ENCODE measurements at places on chromosomes 11 and 22. TPM values are rescaled to one million over a fixed set of nuclear protein-coding genes. Genes with fewer than 3 reads are reported as not detected.
A peak's percentile ranks its signal among the peaks of the same experiment; 100 is the strongest.

Gene OR52E8
- not detected for total RNA-seq

Gene MCAM
- 11.0 TPM for total RNA-seq

Gene NTM
- 50.4 TPM for total RNA-seq

Gene KRTAP5-10
- total RNA-seq = 0.58 TPM

Gene ARHGAP42
- total RNA-seq = 7.4 TPM

Gene OR8D2
- total RNA-seq = not detected

Gene BTBD18
- not detected for total RNA-seq

Gene TRIM5
- 31.5 TPM for total RNA-seq

Gene ACO2
- total RNA-seq = 61.2 TPM

Gene TIGD3
- 0.29 TPM for total RNA-seq

DNA sequence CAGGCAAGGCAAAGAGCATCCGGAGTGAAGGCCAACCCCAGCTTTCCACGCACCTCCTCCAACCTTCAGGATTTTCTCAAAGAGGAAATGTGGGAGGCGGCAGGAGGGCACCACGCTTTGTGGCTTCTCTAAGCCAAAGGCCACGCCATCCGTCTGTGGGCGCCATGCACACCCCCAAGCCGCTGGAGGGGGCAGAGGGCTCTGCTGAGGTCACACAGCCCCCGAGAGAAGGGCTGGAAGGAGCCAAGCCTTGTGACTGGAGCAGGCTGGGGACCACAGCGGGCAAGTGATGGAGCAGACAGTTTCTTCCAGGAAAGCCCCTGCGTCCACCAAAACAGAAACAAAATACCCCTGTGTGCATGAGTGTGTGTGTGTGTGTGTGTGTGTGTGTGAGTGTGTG, 527.4 kb downstream of the BRD1 start:
- no peak for DNase-seq

GRCh38 chr22:44001521-44001920, 22.6 kb upstream of the PARVB start:
- DNase-seq = no peak

DNA sequence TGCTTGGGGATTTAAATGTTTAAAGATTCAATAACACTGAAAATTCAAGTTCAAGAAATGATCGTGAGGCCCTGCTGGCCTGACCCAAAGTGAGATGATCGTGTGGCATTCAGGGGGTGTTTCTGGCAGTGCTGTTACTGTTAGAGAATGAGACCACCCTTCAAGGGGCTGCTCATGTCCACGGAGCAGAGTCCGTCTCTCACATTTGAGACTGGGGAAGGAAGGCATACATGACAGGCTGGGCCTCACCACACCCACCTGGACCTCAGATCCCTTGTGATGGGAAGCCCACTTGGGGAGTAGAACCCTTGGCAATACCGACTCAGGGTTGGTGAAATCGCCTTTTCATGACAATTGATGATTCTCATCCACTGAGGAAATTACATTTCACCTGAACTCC, 16.1 kb upstream of the NRIP3 start:
- DNase-seq = no peak

GRCh38 chr22:46070803-46071450, 79.4 kb upstream of the PPARA start:
- DNase-seq = no peak

DNA sequence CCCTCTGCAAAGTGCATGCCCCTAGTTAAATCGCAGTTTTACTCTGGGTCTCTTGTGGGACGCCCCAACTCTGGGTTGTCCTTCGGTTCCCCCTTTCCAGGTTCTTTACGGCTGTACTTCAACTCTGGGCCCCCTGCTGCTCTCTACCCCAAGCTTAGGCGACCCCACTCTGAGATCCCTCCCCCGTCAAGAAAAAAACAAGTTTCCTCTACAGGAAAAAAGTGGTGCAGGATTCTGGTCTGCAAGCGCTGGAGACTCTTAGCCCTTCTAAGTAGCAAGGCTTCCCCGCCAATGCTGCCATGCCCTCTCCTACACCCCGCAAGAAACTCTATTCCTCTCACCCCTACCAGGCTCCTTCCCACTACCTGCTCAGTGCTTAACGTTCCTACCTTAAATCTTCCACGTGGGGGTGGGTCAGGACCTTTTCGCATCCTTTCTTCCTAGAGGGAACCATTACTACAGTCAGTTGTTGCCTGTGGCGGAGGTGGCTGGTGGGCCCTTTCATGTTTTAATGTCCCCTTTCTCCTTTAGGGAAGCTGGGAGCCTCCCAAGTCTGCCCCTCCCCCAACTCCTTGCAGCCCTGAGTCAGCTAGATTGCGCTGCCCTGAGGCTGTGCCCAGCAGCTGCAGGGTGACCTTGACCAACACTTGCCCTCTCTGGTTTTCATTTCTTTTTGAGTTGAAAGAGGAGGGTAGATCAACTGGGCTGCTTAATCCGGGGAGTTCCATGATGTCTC, 1.4 kb downstream of the NEFH start:
- DNase-seq = peak; percentile 78

DNA sequence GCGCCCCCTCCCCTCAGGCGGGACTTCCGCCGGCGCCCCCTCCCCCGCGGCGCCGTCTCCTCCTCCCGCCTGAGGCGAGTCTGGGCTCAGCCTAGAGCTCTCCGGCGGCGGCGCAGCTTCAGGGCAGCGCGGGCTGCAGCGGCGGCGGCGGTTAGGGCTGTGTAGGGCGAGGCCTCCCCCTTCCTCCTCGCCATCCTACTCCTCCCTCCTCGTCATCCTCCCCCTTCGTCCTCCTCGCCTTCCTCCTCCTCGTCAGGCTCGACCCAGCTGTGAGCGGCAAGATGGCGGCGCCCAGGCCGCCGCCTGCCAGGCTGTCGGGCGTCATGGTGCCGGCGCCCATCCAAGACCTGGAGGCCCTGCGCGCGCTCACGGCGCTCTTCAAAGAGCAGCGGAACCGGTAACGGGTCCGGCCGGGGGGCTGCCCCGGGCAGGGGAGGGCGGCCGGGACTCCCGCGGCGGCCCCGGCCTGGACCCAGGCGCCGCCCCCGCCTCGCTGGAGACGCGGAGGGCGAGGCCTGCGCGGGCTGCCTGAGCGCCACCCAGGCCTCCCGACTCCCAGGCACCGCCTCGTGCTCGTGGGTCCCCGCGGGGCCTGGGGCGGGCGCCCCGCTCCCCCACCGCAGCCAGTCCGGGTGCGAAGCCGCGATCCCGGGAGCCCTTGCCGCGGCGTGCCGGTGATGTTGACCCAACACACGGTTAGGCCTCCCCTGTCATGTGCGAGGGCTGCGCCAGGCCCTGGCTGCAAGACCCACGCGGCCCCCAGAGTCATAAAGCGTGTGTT, at the start of gene ATXN10:
Gene ATXN10 (plus strand): TSS at position 52 of the 781 bp plus-strand sequence. CDS start 230 bp downstream, at position 282.
- DNase-seq = peak; percentile 63

DNA sequence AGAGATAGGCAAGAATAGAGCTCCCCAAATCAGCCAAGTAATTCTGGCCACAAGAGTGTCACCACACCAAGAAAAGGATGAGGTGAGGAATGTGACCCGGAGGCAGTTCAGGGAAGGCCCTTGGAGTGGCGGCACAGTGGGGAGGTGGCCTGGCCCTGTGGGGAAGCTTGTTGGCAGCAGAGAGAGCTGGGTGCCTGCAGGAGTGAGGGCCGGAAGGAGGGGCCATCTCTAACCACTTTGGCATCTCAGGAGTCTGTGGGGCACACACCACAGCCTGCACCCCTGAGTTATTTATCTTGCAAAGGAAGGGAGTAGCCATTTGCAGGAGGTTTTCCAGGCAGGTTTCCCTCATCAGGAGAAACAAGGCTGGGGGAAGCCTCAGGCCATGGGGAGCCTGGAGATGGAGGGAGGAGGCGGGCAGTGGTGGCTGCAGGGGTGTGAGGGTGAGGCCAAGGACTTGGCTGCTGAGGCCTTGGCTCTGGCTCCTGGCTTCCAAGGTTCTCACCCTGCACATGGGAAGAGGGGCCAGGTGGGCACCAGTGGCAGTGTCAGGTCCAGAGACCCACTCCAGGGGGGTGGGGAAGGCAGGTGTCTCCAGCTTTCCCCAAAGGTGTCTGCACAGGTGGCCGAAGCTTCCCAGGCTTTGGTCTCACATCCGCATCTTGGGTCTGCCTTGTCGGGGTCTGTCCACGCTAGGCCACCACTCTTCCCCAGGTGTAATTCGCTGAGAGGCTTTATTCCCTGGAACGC, 370.2 kb downstream of the CTTN start:
- no peak for DNase-seq

GRCh38 chr11:119371778-119372182, 9.7 kb downstream of the USP2 start:
- peak; percentile 81 for DNase-seq

GRCh38 chr22:18121506-18121905, 10.9 kb downstream of the TUBA8 start:
- no peak for DNase-seq

DNA sequence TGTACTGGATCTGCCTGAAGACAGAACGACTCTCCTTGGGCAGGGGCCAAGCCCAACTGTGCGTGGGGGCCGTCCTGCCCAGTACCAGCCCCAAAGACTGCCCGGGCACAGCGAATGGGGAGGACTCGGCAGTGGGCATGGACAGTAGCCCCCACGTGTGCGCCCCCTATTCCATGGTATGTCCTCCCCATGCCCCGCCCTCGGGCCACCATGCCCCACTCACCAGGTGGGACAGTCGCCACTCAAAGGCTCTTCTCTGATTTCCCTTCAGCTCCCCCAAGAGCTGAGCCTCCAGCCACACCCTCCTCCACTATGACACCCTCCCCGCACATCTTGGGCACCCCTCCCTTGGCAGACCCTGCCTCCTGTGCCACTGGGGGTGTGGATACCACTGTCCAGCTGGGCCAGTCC, 43.5 kb downstream of the GNB1L start:
- DNase-seq = no peak

- DNase-seq = no peak
These were observed 71.8 kb downstream of the PDE2A start for GRCh38 chr11:72602250-72602904.

DNA sequence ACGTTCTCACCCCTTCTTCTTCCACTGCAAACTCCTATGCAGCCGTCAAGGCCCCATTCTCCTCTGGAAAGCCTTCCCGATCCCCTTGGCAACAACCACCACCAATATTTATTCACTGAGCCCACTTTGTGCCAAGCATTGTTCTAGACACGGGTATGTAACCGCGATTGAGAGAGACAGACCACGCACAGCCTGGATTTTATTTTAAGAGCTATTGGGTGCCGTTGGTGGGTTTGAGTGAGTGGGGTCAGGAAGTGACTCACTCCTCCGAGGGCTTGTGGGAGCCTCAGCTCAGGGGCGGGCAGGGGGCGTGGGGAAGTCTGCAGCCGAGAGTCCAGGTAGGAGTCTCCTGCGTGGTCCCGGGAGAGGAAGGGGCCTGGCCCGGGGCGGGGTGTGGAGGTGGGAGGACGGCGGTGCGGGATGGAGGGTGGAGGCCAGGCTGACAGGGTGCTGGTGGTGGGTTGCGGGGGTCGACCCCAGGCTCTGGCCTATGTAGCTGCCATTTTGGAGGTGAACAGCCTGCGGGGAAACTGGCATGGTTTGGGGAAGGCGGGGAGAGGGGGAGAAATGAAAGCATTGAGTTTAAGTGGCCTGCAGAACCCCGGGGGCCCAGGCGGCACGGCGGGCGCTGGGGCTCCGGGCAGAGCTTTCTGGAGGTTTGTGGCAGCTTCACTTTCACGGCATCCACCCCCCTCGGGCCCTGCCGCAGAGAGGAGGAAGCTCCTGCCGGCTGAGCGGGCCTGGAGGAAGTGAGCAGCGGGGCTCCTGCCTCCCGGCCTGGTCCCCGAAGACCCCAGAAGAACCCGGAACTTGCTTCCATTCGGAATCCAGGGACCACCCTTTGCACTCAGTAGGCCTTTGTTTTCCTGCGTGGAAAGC, 547 bp downstream of the PARVG start:
- DNase-seq = no peak
